Activated T-cell treated with anti-CD3 and anti-CD28 coated beads for 1 hour (primary cell): ENCODE measurements at places on chromosomes 7 and 10.

DNA sequence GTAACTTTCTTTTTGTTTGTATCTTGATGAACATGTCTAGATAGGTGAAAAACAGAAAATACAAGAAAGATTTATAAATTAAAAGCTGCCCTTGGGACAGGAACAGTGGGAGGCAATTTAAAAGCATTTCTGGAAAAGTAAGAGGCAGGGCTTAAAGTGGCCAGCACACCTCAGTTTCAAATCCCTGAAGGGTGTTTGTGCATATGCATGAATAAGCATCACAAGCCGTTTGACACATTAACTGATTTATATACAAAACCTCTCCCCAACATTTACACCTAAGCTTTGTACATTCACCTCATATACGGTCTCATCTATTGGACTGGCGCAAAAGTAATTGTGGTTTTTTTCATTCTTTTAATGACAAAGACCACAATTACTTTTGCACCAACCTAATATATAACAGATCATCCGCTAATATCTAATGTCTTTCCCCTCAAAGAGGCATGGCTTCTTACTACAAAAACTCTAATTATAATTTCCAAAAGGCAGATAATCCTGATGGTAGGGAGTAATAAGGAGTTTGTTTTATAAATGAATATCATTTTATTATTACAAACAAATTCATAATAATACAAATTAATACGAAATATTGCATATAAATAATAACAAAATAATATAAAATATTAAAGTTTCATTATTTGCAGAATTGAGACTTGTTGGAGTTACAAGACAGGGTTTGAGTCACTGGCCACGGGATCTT, 48.3 kb downstream of the LRGUK start:
- no peak for DNase-seq

- DNase-seq = no peak
Measured at GRCh38 chr10:102401735-102402511, 6.4 kb downstream of the NFKB2 start.

DNA sequence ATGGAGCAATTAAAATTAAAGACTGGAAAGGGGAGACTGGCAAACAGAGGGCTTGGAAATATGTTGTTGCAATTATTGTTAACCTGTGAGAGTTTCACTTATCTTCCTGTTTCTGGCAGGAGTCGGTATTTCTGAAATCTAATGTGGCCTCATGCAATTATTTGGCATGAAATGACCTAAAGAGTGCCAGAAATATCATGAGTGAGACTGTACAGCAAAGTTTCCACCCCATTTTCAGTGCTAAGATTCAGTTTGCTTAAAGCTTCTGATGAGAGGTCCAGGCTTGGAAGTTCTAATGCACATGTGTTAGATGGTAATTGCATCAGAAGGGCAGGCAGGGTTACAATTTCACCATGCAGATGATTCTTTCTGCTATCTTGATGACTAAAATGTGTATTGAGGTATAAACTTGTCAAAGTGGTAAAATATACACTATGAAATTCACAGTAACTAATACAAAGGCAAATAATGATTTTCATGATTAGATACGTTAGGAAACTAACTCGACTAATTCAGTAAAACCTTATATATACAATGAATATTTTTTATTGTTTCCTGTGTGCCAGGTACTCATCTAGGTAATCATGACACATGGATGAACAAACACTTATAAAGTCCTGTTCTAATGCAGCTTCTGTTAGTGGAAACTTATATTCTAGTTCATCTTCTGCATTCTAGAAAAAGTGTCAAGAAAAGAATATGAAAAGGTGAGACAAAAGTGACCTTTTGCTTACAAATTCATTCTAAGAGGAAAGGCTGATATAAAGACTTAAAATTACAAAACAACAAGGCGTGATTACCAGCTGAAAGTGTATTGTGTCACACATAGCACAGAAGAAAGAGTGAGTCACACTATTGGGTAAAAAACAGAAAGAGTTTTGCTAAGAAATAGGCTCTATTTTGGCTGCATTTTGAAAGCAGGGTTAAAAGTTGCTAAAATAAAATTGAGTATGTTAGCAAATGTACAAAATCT, 533.4 kb upstream of the SEMA3D start:
- DNase-seq = no peak

- DNase-seq = no peak
Measured at GRCh38 chr7:47785923-47786556, 162.2 kb downstream of the PKD1L1 start.

- no peak for DNase-seq
Measured at GRCh38 chr7:17516771-17517170, 218.3 kb downstream of the AHR start.

GRCh38 chr10:338171-339037, 203.1 kb downstream of the ZMYND11 start:
- DNase-seq = no peak

GRCh38 chr10:75508814-75509306, 77.4 kb downstream of the LRMDA start:
- DNase-seq = no peak

GRCh38 chr10:97157578-97158095, 28.1 kb downstream of the SLIT1 start:
- DNase-seq = no peak

DNA sequence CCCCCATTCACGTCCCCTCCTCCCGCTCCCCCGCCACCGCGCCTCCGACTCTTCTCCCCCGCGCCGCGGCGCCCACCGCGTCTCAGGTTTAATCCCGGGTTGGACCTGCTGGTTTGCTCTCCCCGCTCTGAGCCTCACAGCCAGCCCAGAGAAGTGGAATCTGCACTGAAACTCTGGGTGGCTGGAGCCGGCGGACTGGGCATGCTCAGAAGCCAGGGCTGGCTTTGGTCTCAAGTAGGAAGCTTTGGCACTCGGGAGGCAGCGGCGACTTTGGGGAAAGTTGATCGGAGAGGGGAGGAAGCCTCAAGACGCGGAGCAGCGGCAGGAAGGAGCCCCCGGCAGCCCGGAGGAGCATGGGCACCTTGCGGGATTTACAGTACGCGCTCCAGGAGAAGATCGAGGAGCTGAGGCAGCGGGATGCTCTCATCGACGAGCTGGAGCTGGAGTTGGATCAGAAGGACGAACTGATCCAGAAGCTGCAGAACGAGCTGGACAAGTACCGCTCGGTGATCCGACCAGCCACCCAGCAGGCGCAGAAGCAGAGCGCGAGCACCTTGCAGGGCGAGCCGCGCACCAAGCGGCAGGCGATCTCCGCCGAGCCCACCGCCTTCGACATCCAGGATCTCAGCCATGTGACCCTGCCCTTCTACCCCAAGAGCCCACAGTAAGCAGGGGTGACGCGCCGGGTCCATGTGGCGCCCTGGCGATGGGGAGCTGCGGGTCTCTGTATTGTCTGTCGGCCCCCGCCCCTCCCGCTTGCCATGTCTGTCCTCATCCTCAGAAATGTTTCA, at the start of gene PRKG1:
TSS of gene PRKG1 (plus strand) at position 250 of the 791 bp plus-strand sequence.
- no peak for DNase-seq

- no peak for DNase-seq
Measured at GRCh38 chr7:51589111-51589510, 272.5 kb upstream of the COBL start.

DNA sequence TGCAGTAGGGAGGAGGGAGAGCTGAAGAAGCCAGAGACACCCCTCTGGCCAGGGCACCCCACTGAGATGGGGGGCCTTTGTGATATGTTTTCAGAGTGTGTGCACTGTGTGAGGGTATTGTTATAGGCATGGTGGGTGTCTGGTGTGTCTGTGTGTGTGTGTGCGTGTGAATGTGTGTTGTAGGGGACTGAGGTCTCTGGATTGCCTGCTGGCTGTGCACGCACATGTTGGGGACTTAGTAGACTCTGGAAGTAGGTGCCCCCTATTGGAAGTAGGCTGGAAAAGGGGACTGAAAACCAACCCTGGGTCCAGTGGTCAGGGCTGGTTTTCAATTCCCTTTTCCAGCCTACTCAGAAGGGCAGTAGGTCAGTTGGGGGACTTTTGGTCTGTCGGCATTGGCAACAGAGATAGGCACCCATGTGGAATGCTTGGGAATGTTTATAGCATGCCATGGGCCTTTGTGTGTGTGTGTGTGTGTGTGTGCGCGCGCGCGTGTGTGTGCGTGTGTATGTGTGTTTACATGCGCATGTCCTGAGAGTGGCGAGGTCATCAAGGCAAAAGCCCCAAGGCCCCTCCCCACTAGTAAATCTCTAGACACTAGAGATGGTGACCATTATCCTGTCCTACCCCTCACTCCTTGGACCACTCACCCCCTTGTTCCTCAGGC, 78.8 kb downstream of the HIF1AN start:
- no peak for DNase-seq

DNA sequence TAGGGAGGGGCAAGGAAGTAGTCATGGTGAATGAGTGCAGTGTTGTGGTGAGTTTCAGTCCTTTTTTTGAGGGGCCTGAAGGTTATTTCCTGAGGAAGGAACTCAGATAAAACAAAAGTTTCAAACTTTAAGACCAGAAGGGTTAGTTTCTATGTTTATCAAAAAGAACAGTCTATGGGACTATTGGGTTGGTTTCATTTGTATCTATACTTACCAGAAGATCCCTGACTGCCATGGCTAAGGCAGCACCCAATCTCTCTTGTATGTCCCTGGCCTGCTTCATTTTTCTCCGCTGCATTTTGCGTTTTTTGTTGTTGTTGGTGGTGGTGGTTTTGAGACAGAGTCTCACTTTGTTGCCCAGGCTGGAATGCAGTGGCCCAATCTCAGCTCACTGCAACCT, 19.3 kb upstream of the GAD2 start:
- DNase-seq = no peak

DNA sequence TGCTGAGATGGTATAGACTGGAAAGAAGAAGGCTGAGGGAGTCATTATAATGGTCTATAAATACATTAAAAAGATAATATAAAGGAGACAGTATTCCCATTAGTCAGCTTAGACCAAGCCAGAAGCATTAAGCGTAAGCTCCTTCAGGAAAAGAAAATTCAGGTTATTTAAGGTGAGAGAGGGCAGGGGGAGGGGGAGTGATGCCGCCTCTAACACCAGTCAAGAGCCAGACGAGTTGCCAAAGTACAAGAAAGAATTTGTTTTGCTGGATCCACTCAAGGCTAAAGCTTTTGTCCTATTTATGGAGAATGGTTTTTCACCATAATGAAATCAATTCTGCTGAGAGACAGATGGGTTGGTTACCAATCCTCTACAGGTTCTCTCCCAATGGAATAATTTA, 99.3 kb downstream of the CFAP58 start:
- DNase-seq = no peak

- DNase-seq = no peak
Measured at GRCh38 chr7:116672596-116673456, 830 bp downstream of the MET start.

DNA sequence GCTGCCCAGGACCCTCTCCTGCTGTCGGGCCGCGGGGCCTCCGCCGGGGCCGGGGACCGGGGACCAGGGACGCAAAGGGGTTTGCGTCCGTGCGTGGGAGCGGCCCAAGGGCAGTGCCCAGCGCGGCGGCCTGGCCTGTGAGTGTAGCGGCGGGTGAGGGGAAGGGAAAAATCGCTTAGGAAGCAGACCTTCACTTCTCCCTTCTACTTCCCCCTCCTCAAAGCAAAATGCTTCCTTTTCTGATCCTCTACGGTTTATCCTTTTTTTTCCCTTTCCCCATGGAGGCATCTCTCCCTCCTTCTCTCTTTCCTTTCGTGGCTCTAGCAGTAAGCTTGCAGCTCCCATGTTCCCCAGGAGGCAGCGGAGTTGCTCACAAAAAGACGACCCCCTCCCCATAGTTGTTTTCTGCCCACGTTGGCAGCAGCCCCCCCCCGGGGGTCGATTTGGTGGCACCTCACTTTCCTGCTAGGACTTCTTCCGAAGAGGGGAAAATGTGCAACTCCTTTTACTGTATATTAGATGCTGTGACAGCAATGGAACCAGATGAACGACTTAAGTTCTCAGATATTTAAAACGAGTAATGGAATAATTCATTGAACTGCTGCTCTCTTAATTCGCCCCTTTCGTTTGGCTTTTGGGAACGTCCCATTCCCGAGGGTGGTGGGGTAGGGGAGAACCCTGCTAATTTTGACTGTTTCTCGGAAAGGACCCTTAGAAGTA, 724 bp downstream of the CAPZA2 start:
- no peak for DNase-seq

DNA sequence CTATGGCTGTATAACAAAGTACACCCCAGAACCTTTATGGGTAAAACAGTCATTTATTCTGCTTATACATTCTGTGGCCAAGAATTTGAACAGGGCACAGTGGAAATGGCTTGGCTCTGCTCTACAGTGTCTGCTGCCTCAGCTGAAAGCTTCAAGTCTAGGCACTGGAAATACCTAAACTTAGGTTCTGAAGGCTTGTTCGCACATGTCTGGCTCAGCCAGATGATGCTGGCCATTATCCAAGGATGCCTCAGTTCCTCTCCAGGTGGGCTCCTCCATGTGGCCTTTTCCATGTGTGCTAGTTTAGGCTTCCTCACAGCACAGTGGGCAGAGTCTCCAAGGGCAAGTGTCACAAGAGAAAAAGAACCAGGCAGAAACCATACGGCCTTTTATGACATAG, 76.8 kb downstream of the RALA start:
- no peak for DNase-seq

DNA sequence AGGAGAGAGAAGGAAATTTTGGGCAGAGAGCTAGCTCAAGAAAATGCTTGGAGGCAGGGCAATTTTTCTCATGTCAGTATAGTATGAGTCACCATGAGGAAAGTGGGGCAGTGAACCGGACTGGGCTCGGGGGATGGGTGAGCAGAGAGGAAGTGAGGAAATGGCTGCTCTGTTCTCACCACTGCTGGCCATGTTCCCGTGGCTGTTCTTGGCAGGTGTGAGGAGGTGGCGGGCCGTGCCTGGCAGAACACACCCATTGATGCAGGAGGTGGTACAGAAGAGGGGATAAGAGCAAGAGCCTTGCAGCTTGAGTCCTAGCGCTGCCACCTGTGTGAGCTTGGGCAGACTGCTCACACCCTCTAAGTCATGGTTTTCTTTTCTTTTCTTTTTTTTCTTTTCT, 304.4 kb upstream of the LYZL1 start:
- no peak for DNase-seq

DNA sequence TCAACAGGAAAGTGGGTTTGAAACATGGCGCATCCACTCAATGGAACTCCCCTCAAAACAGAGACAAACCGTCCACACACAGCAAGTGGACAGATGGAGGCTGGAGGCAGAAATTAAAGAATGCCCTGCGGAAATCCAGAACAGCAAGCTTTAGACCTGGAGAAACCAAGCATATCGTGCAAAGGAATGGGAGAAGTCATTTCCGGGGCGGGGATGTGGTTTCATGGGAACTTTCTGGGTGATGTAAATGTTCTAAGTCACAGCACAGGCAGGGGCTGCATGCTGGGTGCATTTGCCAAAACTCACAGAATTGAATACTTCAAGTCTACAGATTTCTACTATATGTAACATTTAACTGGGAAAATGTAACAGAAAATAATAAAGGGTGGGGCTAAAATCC, 213.0 kb downstream of the PTPRN2 start:
- DNase-seq = no peak
